ENCODE measurements at places on chromosomes 4 and X. TPM values are rescaled to one million over a fixed set of nuclear protein-coding genes. Genes with fewer than 3 reads are reported as not detected.

The TXK gene
- 0.17 TPM for total RNA-seq

The UBA1 gene
- 203 TPM for total RNA-seq

The CFAP99 gene
- not detected for total RNA-seq

The CYLC1 gene
- not detected for total RNA-seq

The FRAS1 gene
- 3.1 TPM for total RNA-seq
